ENCODE measurements at places on chromosomes 3 and 15. TPM values are rescaled to one million over a fixed set of nuclear protein-coding genes. Genes with fewer than 3 reads are reported as not detected.

The PDCD7 gene
- total RNA-seq: 28.7 TPM

The PIK3R4 gene
- total RNA-seq: 14.0 TPM

The CIDEC gene
- 29.8 TPM for total RNA-seq

The TMEM39A gene
- total RNA-seq: 27.8 TPM

The FAM174B gene
- 8.2 TPM for total RNA-seq

The NRG4 gene
- 1.3 TPM for total RNA-seq

The PP2D1 gene
- not detected for total RNA-seq

The PLSCR5 gene
- total RNA-seq: not detected

The C2CD4A gene
- total RNA-seq: not detected

The FLNB gene
- total RNA-seq: 394 TPM

The DLL4 gene
- 1.2 TPM for total RNA-seq

The CD86 gene
- not detected for total RNA-seq
